ENCODE measurements at places on chromosomes 6 and 20.

GRCh38 chr20:21539512-21539911 is 25.6 kb upstream of the NKX2-2 start:
- DNase-seq: no peak

GRCh38 chr6:95551678-95552324 is 25.5 kb upstream of the MANEA start:
- DNase-seq: no peak

DNA sequence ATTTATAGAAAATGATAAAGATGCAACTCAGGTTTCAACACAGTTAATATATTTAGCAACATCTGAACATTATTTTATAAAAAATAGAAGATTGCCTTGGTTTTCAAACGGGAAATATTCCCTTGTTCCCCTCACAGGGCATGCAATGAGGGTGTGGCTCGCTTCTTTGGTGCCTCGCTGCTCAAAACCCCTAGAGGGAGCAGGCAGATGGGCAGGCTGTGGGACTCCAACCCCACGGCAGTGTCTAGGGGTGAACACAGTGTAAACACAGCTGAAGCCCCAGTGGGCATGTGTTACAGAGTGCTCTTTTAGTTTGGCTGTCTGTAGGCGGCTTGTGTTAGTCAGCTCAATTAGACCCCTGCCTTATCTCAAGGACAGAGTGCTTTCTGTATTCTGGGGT is 560.8 kb upstream of the IMPG1 start:
- no peak for DNase-seq

GRCh38 chr6:164097551-164098398 is 683.3 kb downstream of the QKI start:
- no peak for DNase-seq

DNA sequence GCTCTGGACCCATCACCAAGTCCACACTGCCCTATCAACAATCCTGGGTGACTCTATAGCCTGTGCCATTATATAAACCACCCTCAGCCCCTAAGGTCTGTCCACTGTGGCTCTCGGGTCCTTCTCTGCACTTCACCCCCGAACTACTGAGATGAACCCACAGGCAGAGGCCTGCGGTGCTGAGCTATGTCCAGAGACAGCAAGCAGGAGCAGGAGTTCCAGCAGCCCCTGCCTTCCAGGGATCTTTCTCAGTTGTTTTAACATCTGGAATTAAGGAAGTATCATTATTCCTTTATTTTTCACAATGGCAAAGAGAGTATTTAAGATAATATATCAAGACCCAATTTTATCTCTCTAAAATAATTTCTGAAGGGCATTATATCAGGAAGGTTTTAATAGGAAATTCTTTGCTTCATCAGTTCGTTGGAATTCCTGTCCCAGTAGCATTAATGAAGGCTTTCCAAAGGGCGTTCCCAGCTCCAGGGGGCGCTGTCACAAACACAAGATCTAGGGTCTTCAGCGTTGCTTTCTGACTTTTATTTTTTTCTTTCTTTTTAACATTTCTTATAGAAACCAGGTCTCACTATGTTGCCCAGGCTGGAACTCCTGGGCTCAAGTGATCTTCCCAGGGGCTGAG is 27.3 kb downstream of the RRBP1 start:
- peak; percentile 11 for DNase-seq

DNA sequence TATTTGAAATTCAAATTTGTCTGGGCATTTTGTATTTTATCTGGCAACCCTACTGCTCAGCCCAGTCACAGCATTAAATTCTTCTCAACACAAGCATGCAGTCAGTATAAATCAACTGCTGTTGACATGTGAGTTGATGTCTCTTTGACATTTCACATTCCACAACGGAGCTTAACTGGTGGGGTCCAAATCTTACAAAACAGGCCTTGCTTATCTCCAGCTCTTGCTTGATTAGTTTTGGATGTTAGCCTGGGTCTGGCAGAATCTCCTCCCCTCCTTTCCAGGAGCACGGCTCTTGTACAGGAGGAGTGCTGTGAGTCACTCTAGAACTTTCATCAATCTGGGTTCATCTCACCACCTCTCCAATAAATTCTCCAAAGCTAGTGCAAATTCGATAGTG is 80.8 kb upstream of the PHACTR1 start:
- no peak for DNase-seq

GRCh38 chr6:91812596-91813274 is 1225.9 kb upstream of the MAP3K7 start:
- DNase-seq: no peak

- DNase-seq: no peak
Observed at GRCh38 chr6:32659856-32660595, 6.4 kb downstream of the HLA-DQB1 start.

- no peak for DNase-seq
Observed at GRCh38 chr6:135141728-135142127, 39.4 kb upstream of the MYB start.

GRCh38 chr6:140440223-140440835 is 1065.9 kb upstream of the CITED2 start:
- no peak for DNase-seq

DNA sequence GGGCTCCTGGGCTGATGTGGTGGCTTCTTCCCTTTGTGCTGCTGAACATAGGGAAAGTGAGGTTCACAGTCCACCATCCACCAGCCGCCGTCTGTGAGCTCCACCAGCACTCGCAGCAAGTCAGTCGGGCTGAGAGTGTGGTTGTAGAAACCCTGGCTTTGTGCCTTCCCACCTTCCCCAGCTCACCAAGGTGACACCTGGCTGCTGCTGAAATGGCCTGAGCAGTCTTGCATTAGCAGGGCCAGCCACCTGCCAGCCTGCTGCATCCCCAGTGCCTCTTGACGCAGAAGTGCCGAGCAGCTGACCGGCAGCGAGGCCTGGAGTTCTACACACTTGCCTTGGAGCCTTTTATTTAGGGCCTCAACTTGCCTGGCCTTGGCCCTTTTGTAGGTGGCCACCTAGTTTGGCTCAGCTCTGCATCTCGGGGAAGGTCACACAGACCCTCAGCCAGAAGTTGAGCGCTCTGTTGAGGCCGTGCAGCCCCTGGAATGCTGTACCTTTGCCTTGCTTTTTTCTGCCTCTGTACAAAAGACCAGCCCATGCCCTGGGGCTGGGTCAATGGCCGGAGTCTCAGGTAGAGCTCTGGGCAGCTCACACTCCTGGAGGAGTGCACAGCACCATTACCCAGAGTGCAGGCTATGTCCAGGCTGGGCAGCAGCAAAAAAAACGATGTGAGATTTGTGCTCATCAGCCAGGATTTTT is 76.5 kb downstream of the PTPN1 start:
- no peak for DNase-seq

- DNase-seq: no peak
Observed at GRCh38 chr6:105757512-105758200, 328.5 kb upstream of the PRDM1 start.

GRCh38 chr6:142385352-142385751 is 83.5 kb downstream of the ADGRG6 start:
- DNase-seq: no peak

- no peak for DNase-seq
Observed at GRCh38 chr6:64330694-64331307, 695.2 kb downstream of the PHF3 start.

Measured in T-helper 9 cell (primary cell).